ENCODE measurements at places on chromosomes 5 and 9.

- no peak for ATAC-seq
- H3K27ac ChIP-seq: no peak overlapping the region
- no peaks in the 10 kb centered on the region for H3K36me3 ChIP-seq
- no peaks in the 10 kb centered on the region for H3K27me3 ChIP-seq
Measured at GRCh38 chr5:169627551-169627950, 9.5 kb upstream of the DOCK2 start.

DNA sequence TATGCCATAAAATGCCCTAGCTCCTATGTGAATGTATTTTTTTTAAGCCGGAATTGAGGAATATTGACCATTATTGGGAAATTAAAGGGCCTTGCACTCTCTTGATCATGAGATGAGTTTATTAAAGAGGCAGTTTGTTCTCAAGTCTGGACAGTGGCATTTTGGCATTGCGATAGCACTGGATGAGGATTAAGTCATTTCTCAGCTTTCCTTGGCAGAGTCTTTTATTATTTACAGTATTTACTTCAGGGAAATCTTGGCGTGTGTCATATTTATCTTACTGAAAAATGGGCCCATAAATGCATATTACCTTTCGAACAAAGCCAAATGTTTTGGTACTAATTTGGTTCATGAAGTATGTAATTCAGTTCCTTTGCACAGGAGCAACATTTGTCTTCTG is 194.4 kb downstream of the EBF1 start:
- no peaks in the 10 kb centered on the region for H3K4me1 ChIP-seq
- no peak overlapping the region for H3K4me3 ChIP-seq
- H3K27me3 ChIP-seq: peaks cover 15% of the 10 kb centered on the region
- no peak overlapping the region for H3K27ac ChIP-seq
- ATAC-seq: no peak

GRCh38 chr9:7507566-7508270 is 291.9 kb downstream of the DMAC1 start:
- H3K4me1 ChIP-seq: no peaks in the 10 kb centered on the region
- no peaks in the 10 kb centered on the region for H3K36me3 ChIP-seq
- no peak for ATAC-seq

- no peaks in the 10 kb centered on the region for H3K27me3 ChIP-seq
- H3K27ac ChIP-seq: no peak overlapping the region
- no peak overlapping the region for H3K4me3 ChIP-seq
- no peaks in the 10 kb centered on the region for H3K36me3 ChIP-seq
- no peak for ATAC-seq
Measured at GRCh38 chr9:105984714-105985113, 290.4 kb downstream of the TMEM38B start.

- ATAC-seq: no peak
- no peaks in the 10 kb centered on the region for H3K36me3 ChIP-seq
- no peaks in the 10 kb centered on the region for H3K4me1 ChIP-seq
- no peaks in the 10 kb centered on the region for H3K27me3 ChIP-seq
- no peak overlapping the region for H3K27ac ChIP-seq
Measured at GRCh38 chr9:98149422-98149821, 30.4 kb upstream of the TRIM14 start.

DNA sequence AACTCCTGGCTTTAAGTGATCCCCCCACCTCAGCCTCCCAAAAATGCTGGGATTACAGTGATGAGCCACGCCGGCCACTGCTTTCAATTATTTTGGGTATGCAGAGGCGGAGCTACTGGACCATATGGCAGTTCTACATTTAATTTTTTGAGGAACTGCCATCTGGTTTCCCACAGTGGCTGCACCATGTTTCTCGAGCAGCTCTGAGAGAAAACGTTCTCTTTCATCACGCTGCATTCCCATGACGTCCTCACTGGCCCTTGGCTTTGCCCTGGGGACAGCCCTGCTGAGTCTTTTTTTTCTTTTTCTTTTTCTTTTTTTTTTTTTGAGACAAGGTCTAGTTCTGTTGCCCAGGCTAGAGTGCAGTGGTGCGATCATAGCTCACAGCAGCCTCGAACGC is 35.5 kb upstream of the GRHPR start:
- H3K4me1 ChIP-seq: no peaks in the 10 kb centered on the region
- H3K36me3 ChIP-seq: no peaks in the 10 kb centered on the region
- no peak overlapping the region for H3K27ac ChIP-seq
- no peak overlapping the region for H3K4me3 ChIP-seq

DNA sequence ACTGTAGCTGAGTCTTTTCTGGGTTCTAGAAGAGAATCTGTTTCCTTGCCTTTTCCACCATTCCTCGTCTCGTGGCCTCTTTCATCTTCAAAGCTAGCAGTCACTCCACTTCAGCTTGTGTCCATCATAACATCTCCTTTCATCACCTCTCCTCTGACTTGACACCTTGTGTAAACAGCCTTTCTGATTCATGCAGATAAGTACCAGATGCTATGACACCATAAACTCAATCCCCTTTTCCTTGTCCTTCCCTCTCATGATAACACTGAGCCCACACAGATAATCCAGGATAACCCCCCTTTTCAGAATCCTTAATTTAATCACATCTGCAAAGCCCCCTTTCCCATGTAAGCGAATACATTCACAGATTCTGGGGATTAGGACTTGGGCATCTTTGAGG is 95.5 kb downstream of the SNX24 start:
- H3K27ac ChIP-seq: no peak overlapping the region
- H3K4me3 ChIP-seq: no peak overlapping the region
- H3K4me1 ChIP-seq: no peaks in the 10 kb centered on the region
- no peaks in the 10 kb centered on the region for H3K36me3 ChIP-seq

GRCh38 chr5:146965761-146966659 is 87.5 kb upstream of the PPP2R2B start:
- no peak overlapping the region for H3K27ac ChIP-seq
- H3K36me3 ChIP-seq: no peaks in the 10 kb centered on the region
- H3K27me3 ChIP-seq: no peaks in the 10 kb centered on the region
- peak; percentile 78 for ATAC-seq
- H3K4me1 ChIP-seq: peaks cover 21% of the 10 kb centered on the region

DNA sequence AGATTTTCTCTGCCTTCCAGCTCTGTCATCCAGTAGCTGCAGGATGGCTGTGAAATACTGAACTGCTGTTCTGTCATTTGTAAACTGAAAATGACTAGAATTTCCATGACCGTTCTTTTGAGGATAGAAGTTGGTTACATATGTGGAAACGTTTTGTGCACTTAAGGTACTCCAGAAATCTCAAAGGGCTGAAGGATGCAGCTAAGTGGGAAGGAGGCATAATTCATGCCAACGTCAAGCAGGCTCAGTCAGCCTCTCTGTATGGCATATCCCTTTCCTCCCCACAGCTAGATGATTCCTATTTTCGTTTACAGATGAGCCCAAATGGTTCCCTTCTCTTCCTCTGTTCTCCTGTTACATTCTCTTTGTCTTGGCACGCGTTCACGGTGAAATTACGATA is 257.6 kb downstream of the FBXL7 start:
- no peaks in the 10 kb centered on the region for H3K36me3 ChIP-seq
- no peak for ATAC-seq
- H3K4me1 ChIP-seq: no peaks in the 10 kb centered on the region

DNA sequence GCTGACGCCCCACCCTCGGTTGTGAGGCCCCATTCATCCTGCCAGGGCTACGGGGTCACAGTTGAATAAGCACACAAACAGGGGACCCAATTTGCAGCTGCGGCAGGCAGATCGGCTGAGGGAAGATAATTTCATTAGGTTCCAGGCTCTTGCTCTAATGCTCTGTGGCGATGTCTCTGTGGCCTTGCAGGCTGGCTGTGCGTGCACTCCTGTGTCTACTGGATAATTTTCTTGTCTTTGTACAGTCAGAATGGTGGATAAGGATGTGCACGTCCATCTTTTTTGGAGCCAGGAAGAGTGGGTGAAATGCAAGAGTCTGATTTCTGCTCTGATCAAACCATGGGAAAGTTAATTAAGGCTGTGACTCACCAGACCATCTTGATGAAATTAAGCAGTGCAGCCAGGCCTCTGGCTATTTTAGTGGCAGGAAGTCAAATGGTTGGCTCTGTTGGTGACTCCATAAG is 39.2 kb downstream of the NSG2 start:
- no peak for ATAC-seq
- H3K27me3 ChIP-seq: peaks cover 15% of the 10 kb centered on the region
- H3K4me3 ChIP-seq: no peak overlapping the region

DNA sequence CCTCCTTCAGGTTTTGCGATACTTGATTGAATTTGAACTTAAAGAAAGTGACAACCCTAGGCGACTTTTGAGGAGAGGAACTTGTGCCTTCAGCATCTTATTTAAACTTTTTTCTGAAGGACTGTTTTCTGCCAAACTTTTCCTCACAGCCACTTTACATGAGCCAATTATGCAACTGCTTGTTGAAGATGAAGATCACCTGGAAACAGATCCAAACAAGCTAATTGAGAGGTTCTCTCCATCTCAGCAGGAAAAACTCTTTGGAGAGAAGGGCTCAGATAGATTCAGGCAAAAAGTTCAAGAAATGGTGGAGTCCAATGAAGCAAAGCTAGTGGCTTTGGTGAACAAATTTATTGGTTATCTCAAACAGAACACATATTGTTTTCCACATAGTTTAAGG is 40.6 kb downstream of the GAPVD1 start:
- ATAC-seq: no peak
- no peaks in the 10 kb centered on the region for H3K27me3 ChIP-seq
- H3K4me3 ChIP-seq: no peak overlapping the region
- H3K4me1 ChIP-seq: no peaks in the 10 kb centered on the region
